8988T (cell line): ENCODE measurements at places on chromosomes 6 and 20.

DNA sequence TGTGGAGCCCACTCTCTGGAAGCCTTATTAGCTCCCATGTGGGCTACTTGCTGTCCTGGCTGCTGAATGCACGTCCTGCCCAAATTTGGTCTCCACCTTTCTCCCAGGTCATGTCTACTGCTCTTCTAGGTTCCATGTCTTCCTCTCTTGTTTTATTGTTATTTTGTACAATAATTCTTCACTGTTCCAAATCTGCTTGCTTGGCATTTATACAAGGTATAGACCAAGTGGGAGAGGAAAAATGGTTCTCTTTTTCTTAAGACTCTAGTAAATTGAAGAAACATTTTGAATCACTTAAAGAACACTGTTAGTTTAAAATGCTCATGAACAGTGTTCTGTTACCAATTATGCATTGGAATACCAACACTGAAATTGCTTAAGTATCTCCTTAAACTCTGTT lies 81.6 kb upstream of the SCP2D1 start:
- DNase-seq: no peak

- DNase-seq: no peak
Measured at GRCh38 chr20:48698507-48699267, 129.1 kb downstream of the PREX1 start.

DNA sequence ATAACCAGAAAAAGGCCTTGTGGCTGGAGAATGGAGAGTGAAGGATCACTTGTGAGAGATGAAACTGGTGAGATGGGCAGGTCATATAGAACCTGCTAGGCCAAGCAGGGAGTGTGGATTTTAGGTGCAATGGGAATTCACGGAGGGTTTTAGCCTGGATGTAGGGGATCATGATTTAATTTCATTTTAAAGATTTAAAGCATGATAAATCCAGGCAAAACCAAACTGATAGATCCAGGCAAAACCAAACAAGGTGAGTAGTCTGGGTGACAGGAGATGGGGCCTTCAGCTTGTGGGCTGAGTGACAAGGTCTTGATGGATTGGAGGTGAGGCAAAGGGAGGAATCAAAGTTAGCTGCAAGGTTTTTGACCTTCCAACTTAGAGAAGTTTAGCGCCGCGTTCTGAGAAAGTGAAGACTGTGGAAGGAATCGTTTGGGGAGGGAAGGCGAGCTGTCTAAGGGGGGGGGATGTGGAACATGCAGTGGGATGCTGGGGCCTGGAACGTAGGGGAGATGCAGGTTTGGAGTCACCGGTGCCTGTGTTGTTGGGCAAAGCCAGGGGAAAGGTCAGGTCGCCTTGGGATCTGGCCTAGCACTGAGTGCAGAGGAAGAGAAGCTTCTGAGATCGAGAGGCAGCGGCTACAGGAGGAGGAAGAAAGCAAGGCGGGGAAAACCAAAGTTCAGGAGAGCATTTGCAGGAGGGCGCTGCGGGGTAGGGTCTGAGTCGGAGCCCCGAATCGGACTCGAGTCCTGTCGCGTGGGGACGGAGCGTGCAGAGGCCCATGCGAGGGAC lies 1.3 kb upstream of the PLCG1 start:
- no peak for DNase-seq

GRCh38 chr6:82270881-82271635 lies 23.5 kb upstream of the IBTK start:
- peak; percentile 21 for DNase-seq

- peak; percentile 82 for DNase-seq
Measured at GRCh38 chr6:169167581-169168301, 85.9 kb downstream of the THBS2 start.

DNA sequence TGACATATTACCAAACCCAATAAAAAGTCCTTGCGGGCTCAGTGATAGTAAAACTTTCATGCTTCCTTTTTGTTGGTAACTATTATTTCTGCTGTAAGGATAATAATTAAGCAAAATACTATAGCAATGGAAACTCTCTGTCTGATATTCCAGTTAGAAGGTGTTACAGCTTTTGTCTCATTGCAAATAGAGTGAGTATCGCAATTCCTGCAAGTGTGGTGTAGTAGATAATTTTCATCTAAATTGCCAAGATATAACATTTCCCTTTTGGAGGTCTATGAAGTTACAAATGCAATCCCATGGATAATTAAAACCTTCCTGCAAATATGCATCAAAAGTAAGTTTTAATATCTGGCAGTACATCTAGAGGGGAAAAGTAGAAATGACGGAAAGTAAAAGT lies 88.7 kb upstream of the CD93 start:
- DNase-seq: no peak

DNA sequence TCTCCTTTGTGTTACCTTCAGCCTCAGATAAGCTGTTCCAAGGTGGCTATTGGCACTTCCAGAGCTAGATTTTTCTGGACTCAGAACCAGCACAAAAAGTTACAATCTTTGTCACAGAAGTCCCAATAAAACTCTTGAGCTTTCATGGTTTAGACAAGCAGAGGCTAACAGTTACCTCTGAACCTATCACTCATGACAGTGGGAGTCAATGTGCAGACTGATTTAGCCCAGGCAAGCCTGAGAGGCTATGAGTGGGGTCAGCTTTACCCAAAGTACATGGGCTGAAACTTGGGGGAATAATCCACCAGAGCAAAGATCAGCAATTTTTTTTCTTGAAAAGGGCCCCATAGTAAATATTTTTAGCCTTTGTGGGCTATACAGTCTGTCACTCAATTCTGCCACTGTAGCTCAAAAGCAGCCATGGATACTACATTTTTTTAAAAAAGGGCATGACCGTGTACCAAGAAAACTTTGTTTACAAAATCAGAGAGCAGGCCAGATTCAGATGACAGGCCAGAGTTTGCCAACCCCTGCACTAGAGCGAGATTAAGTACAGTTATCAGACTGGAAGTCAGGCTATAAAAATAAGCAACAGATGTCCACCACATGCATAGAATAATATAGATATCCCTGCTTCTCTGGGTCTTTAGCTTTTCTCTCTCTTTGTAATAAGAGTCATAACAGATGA lies 20.0 kb downstream of the CCN2 start:
- no peak for DNase-seq

- DNase-seq: no peak
Measured at GRCh38 chr20:37669062-37669772, 24.6 kb upstream of the CTNNBL1 start.

DNA sequence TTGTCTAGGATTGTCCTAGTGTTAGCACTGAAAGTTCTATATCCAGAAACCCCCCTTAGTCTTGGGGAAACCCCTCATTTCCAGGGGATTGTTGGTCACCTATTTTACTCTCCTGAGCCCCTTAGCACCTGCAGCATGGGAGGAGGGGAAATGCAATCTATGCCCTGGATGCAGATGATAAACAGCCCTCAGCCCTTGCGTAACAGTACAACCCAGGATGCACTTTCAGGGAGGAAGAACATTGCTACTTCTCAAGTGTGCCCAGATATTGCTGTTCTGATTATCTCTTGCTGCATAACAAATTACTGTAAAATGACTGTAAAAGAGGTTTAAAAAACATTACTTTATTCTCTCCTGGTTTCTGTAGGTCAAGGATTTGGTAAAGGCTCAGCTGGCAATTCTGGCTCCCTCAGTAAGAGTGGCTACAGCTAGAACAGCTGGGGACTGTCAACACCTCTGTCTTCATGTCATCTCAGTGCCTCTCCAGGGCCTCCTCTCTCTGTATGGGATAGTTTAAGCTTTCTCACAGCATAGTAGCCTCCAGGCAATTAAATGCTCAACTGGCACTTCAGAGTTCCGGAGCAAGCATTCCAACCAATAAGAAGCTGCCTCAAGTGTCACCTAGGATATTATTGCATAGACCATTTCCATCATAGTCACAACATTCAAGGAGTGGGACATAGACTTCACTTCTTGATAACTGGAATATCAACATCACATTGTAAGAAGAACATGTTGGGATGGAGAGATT lies 117.8 kb upstream of the FOXO3 start:
- DNase-seq: no peak

GRCh38 chr6:139250296-139251044 lies 41.3 kb downstream of the TXLNB start:
- peak; percentile 28 for DNase-seq

- no peak for DNase-seq
Measured at GRCh38 chr6:116012471-116012949, 48.2 kb downstream of the FRK start.

- no peak for DNase-seq
Measured at GRCh38 chr6:149335924-149336608, 18.6 kb downstream of the TAB2 start.

- DNase-seq: no peak
Measured at GRCh38 chr6:16576451-16577368, 184.6 kb downstream of the ATXN1 start.

- no peak for DNase-seq
Measured at GRCh38 chr20:10472871-10473270, 37.8 kb downstream of the SLX4IP start.

DNA sequence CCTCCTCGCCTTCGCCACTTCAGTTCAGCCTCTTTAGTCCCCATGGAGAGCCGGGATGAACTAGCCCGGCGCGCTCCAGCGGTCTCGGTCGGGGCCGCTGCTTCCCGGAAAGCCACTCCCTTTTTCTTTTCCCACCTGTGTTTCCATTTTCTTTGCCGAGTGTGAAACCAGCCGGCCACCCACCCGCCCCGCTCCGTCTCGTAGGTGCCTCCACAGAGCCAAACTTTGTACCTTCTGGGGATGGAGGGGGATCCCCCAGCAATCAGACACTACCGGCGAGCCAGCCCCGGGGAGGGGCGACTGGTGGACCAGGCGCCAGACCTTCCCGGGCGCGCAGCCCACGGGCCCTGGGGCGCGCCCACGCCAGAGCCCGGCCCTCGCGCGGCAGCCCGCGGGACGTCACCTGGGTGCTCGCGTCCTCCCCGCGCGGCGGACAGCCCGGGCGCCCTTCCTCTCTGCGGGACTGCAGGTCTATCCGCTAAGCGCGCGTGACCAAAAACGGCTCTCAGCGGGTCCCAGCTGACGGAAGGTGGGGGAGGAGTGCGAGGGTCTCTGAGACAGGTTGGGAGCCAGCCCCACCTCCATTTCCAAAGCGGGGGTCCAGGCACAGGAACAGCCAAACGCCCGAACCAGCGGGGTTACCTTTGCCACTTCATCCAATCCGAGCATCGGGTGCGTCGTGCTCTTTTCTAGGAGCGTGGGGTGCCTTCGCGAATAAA lies at the start of gene MCHR2:
Gene MCHR2 (minus strand): TSS at position 691 of the 719 bp plus-strand sequence. CDS start 38,076 bp downstream, outside the sequence.
- no peak for DNase-seq

DNA sequence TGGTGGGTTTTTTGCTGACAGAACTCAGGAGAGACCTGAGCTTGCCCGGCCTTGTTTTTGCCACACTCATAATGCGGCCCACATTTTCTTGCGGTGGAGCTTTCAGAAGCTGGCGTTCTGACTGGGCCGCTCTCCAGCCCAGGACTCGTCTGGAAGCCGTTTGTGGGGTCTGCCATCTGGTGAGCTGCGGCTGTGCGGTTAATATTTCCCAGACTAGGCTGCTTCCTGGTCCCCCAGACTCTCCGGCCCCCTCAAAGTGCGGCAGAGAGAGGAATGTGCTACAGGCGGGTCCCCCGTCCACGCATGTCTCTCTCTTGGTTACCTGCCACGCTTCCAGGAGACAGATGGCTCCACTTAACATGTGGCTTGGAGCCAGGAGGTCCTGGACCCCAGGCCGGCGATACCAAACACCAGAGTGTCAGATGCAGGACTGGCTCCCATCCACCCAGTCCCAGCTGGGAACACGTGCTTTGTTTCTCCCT lies 128.9 kb upstream of the PMEPA1 start:
- DNase-seq: no peak

GRCh38 chr6:16789329-16790038 lies 28.2 kb upstream of the ATXN1 start:
- DNase-seq: no peak

DNA sequence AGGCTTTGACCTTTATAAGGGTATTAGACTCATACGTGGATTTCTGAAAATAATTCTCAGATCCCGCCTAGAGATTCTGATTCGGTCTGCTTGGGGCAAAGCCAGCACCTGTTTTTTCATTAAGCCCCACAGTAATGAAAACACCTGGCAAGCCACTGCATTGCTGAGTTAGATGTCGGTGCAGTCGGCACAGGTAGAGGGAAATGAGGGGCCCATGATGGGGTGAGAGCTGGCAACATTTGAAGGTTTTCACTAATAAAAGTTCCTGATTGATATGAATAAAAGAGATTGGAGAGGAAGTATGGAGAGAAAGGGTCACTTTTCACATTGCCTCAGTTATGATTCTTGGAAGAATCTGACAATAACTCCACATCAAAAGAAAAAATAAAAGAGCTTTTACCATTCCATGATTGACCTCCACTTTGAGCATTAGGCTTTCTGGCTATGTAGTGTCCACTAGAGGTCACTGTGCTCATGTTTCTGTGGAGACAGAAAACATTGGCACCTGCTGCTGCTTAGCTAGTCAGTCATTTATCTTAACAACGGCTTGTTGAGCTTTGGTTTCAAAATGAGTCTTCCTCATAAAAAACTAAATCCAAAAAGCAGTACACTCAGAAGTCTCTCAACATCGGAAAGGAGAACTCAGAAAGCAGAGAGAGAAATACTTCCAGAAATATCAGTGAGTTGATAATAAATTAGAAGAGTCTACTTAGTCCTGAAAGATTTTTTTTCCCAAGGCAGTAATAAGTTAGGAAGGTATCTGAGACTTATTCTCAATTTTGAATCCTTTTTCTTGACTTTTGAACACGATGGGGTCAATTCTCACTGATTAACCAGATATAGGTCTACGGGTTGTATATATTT lies 53.3 kb upstream of the KLHL31 start:
- no peak for DNase-seq

DNA sequence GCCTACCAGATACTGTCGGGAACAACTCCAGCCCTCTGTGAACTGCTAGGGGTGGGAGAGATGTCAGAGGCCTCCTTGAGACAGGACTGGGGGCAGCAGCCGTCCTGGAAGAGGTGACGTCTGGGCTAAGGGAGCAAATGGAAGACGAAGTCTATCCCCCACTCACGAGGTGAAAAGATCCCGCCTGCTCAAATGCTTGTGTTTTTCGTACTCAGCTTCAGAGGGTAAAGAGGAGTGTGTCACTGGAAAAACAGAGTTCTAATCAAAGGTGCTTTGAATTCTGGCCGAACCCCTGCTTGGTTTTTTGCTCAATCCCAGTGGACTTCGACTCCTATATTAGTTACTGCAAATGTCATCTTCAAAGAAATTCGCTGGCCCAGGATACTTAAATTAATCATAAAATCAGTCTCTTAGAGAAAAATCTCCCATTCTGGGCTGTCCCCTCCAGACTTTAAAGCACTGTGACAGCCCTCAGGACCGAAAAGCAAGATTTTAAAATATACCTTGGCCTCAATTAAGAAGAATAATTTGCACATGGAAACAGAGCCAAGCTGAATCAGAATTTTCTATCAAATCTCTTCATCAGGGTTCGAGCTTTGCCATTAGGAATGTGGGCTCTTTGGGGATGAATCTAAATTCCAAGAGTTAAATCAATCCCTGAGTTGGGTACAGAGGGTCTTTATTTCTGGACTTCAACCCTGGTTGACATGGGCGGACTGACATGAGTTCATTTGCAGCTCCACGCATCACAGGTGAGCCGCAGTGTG lies 61.8 kb upstream of the AFDN start:
- no peak for DNase-seq

GRCh38 chr6:40074306-40075055 lies 140.2 kb upstream of the MOCS1 start:
- DNase-seq: no peak

GRCh38 chr20:48056218-48056617 lies 270.9 kb upstream of the SULF2 start:
- DNase-seq: no peak

GRCh38 chr6:157056275-157056674 lies 267.0 kb downstream of the TMEM242 start:
- DNase-seq: no peak
